ENCODE measurements at places on chromosomes 12 and 14.

DNA sequence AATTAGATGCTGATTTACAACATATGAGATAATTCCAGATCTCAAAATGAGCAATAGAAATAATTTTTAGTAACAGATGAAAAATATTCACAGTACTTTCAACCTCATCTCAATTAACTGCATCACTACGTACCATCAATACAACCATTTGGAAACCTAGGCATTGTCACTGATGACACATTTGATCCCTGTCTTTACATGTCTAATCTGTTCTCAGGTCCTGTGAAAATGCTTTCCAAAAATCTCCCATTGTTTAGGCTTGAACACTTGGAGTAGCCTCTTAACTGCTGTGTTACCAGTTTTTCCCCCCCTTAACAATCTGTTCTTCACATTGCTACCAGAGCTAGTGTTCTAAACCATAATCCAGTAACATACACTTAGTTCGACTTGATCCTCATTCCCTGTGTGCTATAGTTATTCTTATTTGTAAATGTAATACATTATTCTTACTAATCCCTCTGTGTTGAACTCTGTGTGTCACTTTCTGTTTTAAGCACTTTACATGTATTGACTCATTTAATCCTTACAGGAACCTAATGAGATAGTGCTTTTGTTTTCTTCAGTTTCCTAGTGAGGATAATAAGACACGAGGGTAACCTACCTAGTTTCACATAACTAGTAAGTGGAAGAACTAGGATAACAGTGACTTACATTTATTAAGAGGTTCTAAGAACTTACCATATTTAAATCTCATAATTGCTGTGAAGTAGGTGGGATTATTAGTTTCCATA, 41.7 kb downstream of the LARP4 start:
- DNase-seq: no peak

GRCh38 chr12:6093764-6094163, 30.7 kb downstream of the VWF start:
- no peak for DNase-seq

GRCh38 chr12:8527250-8528130, 13.2 kb downstream of the CLEC4E start:
- no peak for DNase-seq

DNA sequence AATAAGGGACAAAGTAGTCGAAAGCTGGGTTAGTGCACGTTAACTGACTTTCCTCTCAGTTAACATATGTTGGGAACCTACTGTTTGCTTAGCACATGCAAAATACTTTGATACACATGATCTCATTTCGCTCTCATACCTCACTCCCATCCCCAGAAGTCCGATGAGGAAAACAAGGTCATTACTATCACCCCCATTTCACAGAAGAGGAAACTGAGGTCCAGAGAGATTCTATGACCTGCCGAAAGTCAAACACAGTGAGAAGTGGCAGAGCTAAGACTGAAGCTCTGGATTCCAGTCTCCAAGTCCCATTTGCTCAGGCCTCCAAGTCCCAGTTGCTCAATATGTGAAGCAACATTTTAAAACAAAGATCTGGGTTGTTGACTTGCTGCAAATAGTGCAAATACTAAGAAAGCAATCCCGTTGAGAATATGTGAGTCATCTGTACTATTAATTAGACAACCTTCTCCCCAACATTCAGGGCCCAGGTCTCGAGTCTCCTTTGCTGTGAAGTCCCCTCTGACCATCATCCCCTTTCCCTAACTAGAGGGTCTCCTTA, 170.6 kb upstream of the PWP1 start:
- no peak for DNase-seq

DNA sequence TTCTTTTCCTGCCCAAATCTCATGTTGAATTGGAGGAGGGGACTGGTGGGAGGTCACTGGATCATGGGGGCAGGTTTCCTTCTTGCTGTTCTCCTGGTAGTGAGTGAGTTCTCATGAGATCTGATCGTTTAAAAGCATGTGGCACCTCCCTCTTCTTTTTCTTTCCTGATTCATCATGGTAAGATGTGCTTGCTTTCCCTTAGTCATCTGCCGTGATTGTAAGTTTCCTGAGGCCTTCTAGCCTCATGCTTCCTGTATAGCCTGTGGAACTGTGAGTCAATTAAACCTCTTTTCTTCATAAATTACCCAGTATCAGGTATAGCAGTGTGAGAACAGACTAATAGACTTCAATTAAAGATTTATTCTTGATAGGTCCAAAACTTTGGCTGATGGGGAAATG, 83.5 kb downstream of the CAND1 start:
- DNase-seq: no peak

GRCh38 chr12:65911321-65911720, 87.0 kb downstream of the HMGA2 start:
- DNase-seq: no peak

DNA sequence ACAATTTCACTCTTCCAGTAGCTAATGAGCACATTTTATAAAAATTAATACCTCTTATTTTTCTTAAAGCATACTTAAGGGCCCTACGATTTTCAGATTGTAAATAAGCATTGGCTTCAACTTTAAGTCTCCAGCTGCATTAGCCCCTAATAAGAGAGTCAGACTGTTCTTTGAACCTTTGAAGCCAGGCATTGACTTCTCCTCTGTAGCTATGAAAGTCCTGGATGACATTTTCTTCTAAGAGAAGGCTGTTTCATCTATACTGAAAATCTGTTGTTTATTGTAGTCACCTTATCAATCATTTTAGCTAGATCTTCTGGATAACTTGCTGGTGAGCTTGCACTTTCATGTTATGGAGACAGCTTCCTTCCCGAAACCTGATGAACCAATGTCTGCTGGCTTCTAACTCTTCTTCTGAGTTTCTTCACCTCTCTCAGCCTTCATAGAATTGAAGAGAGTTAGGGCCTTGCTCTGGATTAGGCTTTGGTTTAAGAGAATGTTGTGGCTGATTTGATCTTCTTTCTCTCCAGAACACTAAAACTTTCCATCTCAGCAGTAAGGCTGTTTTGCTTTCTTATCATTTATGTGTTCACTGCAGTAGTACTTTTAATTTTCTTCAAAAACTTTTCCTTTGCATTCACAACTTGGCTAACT, 377.1 kb upstream of the RGS6 start:
- DNase-seq: no peak

DNA sequence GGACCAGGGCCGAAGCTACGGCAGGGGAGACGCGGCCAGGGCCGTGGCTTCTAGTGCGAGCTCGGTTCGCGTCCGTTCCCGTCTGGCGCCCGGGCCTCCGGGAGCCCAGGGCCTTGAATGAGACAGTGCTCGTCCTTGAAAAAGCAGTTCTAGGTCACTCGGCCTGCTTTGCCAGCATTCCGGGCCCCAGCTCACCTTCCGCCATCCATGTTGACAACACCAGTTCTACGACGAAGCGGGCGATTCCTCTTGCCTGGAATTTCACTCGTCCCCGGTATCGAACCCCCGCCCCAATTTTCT, 4.5 kb downstream of the OR10AD1 start:
- peak; percentile 78 for DNase-seq

GRCh38 chr12:70686299-70686698, 49.1 kb upstream of the PTPRB start:
- DNase-seq: no peak

DNA sequence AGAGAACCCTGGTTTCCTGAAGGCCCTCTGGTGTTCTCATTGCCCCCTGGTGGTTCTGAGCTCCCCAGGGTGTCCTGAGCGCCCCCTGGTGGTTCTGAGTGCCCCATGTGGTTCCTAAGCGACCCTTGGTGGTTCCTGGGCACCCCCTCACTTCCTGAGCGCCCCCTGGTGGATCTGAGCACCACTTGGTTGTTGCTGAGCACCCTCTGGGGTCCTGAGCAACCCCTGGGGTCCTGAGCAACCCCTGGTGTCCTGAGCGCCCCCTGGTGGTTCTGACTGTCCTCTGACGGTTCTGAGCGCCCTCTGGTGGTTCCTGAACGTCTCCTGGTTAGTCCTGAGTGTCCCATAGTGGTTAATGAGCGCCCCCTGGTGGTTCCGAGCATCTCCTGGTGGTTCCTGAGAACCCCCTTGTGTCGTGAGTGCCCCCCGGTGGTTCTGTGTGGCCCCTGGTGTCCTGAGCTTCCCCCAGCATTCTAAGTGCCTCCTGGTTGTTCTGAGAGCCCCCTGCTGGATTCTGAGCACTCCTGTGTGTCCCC, 568.3 kb downstream of the TMEM121 start:
- no peak for DNase-seq

DNA sequence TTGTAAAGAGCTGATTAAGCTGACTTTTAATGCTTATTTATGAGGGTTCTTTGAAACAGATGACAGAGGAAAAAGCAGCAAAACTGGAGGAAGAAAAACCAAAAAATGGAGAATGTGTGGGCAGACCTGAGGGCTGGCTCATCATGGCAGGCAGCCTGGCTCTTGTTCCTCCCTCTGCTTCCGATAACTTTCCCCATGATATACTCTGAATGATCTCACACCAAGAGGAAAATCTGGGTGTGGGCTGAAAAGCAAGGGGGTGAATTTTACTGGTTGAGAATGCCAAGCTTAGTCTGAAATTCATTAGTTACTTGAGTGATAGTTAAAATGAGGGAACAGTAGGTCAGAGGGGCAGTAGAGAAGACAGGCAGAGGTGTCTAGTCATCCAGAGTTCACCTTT, 330.1 kb upstream of the PRICKLE1 start:
- DNase-seq: no peak

- no peak for DNase-seq
Measured at GRCh38 chr12:48774516-48774915, 14.4 kb downstream of the ADCY6 start.

- no peak for DNase-seq
Measured at GRCh38 chr12:46210873-46211439, 57.9 kb downstream of the SLC38A1 start.

DNA sequence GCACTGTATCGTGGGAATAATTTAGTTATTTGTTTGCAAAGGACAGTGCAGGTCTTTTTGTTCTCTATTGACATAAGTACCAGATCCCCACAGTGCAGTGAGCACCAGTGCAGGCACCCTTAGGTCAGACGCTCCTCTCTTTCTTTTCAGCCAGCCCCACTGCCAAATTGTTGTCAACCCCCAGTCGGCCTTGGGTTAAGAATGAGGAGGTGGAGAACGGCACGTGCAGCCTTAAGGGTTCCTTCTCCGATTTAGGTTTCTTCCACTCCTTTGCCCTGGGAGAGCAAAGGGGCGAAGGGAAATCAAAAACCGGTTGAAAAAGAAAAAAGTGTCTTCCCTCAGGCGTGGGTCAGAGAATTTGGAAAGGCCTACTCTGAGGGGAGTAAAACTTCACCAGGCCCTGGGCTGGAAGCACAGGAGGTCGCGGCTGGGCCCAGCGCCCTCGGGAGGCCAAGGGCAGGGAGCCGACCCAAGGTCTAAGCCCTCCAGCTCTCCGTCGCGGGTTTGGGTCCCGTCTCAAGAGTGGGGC, 4.3 kb downstream of the PAX9 start:
- DNase-seq: no peak

GRCh38 chr14:73173092-73173735, 36.9 kb downstream of the PSEN1 start:
- DNase-seq: no peak

- no peak for DNase-seq
Measured at GRCh38 chr14:51939226-51939625, 50.1 kb upstream of the RTRAF start.

GRCh38 chr14:42110167-42110566, 503.5 kb downstream of the LRFN5 start:
- no peak for DNase-seq

- DNase-seq: no peak
Measured at GRCh38 chr14:34003691-34004090, 52.8 kb upstream of the EGLN3 start.

DNA sequence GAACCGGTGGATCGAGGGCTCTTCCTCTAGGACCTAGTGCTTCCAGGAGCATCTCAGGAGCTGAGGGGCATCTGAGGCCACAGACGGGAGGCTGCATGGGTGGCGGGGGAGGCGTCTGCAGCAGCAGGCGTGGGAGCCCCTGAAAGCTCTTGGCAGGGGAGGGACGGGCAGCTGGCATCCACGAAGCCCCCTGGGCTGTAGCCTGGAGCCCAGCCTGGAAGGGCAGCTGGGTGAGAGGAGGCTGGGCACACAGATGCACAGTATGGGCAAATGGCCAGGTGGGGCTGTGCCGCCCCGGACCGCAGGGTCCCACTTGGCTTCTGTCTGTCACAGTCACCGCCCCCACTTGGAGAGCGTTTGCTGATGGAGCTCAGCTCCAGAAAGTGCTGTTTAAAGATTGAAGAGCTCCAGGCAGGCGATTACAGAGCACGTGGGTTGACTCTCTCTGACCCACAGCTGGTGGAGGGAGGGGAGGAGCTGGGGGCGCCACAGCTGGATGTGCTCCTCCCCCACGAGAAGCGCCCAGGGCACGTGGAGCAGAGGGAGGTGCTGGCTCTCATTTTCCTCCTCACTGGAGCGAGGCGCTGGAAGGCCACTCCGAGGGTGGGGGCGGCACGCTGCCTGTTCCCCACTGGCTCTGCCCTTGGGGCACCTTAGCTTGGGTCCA, 155.0 kb upstream of the C14orf180 start:
- DNase-seq: peak; percentile 79

- no peak for DNase-seq
Measured at GRCh38 chr12:573232-573631, 90.0 kb downstream of the NINJ2 start.

DNA sequence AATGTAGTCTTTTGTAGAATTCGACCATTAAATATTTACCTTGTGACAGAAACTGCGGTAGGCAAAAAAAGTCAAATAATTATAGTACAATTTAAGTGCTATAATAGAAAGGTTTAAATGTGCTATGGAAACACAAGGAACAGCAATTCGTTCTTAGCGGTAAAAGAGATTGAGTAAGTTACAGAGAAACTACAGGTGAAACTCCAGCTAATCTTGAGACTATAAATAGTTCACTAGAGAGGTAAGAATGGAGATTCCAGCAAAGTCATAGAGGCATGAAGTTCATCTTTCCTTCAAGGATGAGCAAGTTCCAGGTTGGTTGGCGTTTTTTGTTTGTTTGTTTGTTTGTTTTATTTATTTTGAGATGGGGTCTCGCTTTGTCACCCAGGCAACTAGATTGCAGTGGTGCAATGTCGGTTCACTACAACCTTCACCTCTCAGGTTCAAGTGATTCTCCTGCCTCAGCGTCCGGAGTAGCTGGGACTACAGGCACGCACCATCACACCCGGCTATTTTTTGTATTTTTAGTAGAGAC, 878 bp upstream of the R3HDM2 start:
- DNase-seq: no peak

GRCh38 chr14:57245941-57246340, 22.8 kb downstream of the EXOC5 start:
- DNase-seq: no peak

- DNase-seq: no peak
Measured at GRCh38 chr14:88049936-88050335, 45.0 kb downstream of the GPR65 start.
